ENCODE measurements at places on chromosomes 3 and 15.

- DNase-seq: no peak
Observed at GRCh38 chr3:23537101-23537551, 268.6 kb upstream of the UBE2E1 start.

- no peak for DNase-seq
Observed at GRCh38 chr3:70580021-70580420, 267.6 kb upstream of the MDFIC2 start.

DNA sequence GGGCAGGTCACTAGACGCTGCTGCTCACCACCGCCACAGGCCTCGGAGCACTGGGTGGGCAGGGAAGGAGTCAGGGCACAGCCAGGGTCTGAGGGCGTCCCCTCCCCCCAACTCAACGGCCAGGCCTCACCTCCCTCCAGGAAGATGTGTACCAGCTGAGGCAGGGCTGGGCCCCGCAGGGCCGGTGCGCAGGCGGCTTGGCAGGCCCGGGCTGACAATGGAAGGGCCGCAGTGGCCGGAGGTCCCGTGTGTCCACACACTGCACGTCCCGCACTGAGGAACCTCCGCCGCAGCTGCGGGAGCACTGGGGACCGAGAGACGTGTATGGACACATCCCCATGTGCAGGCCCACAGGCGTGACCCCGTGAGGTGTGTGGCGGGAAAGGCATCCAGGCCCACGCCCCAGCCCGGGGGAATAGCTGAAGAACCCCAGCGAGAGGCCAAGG, 47.4 kb downstream of the ADAMTS7 start:
- no peak for DNase-seq

GRCh38 chr3:150371741-150372254, 36.3 kb upstream of the TSC22D2 start:
- no peak for DNase-seq

- no peak for DNase-seq
Observed at GRCh38 chr3:132843851-132844553, 121.8 kb upstream of the NPHP3 start.

DNA sequence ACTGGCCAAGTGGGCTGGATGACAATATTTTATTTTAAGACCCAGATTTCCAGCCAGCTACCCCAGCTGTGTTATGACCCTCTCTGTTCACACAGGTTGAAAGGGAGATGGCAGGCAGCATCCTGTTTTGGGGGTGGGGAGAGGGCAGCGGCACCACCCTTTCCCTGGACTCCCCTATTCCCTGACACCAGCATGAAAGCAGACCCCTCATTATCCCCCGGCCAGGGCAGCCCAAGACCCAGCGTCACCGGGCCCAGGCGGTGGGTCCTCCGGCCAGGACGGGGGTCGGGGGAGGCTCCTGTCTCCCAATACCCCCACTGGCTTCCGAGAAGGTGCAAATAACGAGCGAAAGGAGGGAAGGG, 127.6 kb upstream of the MEF2A start:
- no peak for DNase-seq

- no peak for DNase-seq
Observed at GRCh38 chr3:114690911-114691310, 397.1 kb downstream of the TIGIT start.

DNA sequence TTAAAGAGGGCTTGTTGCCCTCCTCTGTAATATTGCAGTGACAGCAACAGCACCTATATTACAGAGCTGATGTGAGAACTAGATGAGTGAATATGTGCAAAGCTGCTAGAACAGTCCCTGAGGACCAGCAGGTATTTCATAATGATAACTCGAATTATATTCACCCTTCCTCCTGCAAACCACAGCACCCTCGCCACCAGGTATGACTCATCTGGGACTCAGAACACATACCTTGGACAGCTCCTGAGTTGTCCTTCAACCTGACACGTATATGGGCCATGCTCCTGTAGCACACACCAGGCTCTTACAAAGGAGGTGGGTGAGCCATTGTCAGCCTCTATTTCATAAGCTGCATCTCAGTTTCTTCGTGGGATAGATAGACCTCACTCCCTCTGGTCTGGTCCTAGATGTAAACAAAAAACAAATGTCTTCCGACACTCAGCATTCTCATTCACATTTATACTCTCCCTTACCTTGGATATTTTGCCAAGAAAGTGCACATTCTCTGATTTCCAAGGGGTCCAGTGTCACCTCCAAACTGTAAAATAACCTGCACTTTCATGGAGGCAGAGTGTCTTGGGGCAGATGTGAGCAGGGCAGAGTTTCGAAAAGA, 124.5 kb downstream of the TLE3 start:
- no peak for DNase-seq

DNA sequence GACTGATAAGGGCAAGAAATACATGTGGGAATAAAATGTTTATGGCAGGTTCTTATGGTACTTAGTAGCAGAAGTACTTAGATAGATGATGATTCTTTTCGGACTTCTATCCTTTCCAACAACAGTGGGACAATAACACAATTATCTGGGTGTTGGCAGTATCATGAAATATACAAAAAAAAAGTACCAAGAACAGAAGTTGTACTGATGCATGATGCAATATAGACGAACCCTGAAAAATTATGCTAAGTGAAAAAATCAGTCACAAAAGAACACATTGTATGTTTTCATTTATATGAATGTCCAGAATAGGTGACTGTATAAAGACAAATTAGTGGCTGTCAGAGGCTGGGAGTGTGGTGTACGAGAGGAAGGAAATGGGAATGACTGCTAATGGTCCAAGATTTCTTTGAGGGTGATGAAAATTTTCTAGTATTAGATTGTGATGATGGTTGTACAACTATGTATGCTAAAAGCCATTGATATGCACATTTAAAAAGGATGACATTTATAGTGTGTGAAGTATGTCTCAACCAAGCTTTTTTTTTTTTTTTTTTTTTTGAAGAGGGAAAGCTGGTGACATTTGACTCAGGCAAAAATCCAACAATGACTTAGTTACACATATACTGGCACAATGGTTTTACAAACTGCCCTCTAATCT, 20.0 kb downstream of the PDE12 start:
- no peak for DNase-seq

DNA sequence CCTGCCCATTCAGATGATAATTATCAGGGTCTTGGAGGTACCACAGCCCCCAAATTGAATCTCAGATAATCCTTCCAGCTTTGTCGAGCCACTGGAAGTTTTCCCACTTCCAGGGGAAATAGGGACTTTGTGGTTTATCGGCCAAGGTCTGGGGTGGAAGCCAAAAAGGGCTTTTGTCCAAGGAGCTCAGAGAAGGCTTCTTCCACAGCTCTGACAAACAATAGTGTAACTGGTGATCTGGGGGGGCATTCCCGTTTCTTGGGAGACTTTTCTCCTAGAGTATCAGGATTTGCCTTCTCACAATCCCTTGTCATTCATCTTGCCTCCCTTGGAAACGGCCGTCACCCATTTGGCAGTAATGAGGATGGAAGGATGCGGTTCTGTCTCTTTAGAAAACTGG, 18.4 kb downstream of the SRGAP3 start:
- DNase-seq: no peak

DNA sequence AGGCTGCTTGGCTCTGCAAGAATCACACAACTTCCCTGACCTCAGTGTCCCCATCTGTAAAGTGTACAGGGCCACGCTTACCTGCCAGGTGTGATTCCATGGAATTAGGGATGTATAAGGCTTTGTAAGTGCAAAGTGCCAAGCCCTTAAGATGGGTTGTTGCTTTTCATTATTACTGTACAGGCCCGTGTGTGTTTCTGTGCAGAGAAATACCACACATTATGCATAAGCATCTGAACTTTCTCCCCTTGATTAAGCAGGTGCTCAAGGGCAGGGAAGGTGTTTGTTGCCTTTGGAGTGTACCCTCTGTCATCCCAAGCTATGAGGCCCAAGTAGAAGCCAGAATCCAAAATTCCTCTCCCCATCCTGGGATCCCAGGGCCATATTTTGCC, 13.6 kb upstream of the HRH1 start:
- no peak for DNase-seq

DNA sequence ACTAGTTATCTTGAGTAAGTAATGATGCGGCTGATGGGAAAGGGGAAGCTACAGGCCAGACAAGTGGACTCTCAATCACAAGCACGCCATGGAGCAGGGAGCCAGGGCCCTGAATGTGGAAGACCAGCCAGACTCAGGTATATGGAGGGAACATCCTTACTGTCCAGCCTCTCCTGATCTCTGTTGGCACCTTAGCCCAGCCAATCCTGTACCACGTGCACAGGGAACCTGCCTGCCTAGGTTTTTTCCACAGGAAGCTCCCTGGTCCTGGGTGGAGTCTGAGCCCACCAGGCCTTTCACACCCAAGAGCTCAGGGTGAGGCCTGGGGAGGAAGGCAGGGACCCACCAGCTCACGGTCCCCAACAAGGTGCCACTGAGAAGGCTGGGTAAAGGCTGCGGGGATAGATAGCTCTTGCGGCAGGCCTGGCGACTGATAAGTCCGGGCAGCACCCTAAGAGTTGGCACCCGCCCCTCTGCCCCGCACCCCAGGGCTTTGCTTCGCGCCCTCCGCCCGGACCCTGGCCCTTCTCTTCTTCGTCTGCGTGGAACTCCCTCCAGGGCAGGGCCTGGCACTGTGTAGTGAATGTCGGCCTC, 933 bp upstream of the APEH start:
- DNase-seq: no peak

- no peak for DNase-seq
Observed at GRCh38 chr3:119342176-119342575, 48.0 kb downstream of the ARHGAP31 start.

- no peak for DNase-seq
Observed at GRCh38 chr15:32677238-32677750, 35.8 kb downstream of the SCG5 start.

DNA sequence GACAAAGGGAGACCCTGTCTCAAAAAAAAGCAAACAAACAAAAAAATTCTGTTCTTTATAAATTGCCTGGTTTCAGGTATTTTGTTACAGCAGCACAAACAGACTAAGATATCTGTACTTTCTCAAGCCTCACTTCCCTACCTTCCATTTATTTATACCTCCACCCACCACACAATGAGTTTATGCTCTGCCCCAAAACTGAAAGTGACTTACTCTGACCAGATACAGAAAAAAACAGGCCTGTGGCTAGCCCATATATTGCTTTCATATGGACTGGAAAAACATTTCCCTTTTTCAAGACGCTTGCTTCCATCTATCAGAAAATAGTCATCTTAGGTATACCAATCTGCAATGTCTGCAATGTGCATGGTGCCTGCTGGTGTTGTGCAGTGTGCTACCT, 8.7 kb upstream of the GPD1L start:
- no peak for DNase-seq

- no peak for DNase-seq
Observed at GRCh38 chr3:35184775-35185174, 454.6 kb upstream of the ARPP21 start.

DNA sequence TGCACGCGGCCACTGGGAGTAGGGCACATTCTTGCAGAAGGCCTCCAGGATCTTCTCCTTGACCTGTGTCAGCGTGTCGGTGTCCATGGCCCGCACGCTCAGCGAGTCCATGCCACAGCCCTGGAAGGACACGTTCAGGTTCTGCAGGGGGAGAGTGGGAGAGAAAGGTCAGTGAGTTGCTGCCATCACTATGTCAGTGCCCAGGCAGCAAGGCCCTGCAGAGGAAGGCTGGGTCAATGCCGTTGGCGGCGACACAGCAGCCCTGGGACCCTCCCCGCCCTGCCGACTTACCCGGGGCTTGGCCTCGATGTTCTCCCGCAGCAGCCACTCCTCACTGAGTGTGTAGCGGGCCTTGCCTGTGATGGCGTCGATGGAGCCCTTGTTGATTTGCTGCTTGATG, 19.8 kb downstream of the H1-8 start:
- no peak for DNase-seq

DNA sequence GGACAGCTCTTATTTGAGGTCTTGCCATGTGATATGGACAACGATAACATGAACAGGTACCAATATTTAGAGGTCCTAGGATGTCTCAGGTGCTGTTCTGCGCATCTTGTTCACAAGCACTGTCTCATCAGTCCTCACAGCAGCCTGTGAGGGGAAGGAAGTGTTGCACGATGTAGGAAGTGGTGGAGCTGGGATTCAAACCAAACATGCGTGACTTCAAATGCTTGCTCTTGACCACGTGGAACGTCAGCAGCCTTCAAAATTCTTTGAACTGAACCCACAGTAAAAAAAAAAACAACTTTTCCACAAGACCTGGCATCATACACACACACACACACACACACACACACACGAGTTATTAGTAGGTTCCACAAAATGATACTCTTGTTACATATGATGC, 153.4 kb upstream of the SMAD3 start:
- DNase-seq: no peak

GRCh38 chr3:192904632-192905289, 12.9 kb downstream of the MB21D2 start:
- no peak for DNase-seq

- no peak for DNase-seq
Observed at GRCh38 chr3:152104847-152105415, 163.8 kb upstream of the MBNL1 start.

- no peak for DNase-seq
Observed at GRCh38 chr3:64295594-64295993, 70.3 kb upstream of the PRICKLE2 start.

- no peak for DNase-seq
Observed at GRCh38 chr15:38708672-38709180, 144.1 kb upstream of the RASGRP1 start.

GRCh38 chr3:5001805-5002173, 22.6 kb downstream of the BHLHE40 start:
- DNase-seq: no peak

GRCh38 chr15:71136793-71137518, 21.7 kb downstream of the THSD4 start:
- DNase-seq: no peak

DNA sequence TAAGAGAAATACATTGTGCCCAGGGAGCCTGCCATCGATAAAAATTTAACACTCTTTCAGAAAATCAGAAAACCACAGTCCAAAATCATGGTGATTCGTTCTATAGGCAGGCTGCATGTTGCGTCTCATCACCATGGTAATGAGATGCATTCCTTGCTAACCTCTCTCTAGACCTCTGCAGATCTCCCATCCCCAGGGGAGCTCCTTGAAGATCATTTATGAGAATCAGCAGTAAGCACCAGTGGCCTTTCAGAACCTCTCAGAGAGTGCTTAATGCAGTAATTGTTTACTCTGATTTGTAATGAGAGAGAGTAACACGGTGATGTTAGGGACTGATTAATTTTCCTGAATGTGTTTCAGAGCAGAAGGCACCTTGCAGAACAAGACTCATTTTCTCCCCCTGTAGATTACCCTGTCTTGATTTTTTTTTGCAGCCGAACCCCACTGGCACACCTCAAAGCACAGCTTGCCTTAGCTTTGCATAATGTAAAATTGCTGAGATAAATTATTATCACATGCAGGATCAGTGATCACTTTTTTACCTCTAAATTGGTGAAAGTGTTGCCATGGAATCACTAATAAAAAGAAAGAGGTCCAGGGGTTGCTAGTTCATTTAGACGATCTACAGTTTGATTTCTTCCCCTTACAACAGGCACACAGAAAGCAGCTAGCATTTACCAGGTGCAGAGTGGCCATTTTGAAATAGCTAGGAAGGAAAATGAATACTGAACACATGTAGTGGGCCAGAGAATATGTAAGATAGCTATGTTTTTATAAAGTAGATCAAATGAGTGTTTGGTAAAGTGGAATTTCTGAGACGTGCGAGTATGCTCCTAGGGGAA, 98.9 kb upstream of the CHL1 start:
- DNase-seq: no peak
